ENCODE measurements at places on chromosomes 1 and 21.

DNA sequence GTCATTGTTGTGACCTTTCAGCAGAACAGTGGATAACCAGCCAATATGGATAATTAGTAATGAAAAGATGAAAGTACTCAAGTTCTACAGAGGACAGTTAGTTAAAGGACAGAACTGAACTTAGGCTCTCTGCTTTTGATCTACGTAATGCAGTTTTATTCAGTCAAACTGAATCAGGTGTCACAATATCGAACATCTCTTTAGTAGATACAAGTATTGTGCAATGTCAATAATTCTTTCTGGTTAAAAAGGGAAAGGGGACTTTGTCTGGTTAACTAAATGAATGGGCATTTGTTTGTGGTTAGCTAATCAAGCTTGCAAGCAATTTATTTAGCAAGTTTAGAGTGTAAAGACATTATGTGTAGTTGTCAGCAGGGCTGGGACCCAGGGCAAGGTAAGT is 562.2 kb upstream of the PTBP2 start:
- DNase-seq = no peak

- DNase-seq = no peak
Measured at GRCh38 chr1:41802532-41803501, 115.9 kb downstream of the HIVEP3 start.

- no peak for DNase-seq
Measured at GRCh38 chr1:59641836-59642235, 172.9 kb upstream of the HOOK1 start.

DNA sequence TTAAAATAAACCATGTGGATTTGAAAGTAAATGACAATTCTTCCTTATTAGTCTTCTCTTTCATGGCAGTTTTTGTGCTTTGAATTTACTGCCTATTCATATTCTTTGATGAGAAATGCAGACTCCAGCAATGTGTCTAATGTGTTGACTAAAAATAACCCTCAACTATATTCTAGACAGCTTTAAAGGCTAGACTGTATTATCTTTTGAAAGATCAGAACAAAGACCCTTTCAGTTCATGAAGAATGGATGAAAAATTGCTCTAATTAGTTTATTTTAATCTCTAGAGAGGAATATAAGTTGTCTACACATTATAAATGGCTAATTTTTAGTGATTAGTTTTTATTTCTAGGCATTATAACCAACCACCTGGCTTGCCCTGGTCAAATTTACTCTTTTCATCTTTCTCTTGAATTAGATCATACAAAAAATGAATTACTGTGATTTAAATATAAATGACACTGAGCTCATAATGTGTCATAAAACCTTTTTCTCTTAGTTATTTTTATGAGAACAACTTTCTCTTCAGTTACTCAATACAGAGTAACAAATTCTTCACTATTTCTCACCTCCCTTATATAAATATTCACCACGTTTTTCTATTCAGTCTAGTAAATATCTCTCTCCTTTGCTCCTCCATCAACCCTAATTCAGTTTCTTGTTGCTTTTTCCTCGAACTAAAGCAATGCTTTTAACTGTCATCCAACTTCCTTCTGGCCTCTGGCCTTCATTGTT is 428.5 kb upstream of the TMPRSS15 start:
- DNase-seq = no peak

DNA sequence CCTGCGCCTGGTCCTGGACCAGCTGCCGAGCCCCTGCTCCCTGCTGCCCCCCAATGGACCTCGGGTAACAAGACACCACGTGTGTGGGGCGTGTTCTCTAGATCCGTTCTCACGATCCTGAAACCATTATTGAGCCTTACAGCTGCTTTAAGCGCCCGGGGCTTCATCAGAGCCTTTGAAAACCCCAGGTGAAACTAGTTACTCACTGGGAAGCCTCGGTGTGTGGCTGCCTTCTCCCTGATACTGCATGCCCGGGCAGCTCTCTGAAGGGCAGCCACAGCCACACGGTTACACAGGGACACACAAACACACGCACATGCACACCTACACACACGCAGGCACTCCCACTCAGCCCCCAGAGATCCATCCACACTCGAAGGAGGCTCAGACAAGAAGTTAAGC is 5.3 kb downstream of the HES2 start:
- DNase-seq = no peak

GRCh38 chr1:21855257-21856096 is 43.4 kb downstream of the LDLRAD2 start:
- DNase-seq = no peak

Data from central memory CD8-positive, alpha-beta T cell (primary cell).